ENCODE measurements at places on chromosomes 6 and 20. TPM values are rescaled to one million over a fixed set of nuclear protein-coding genes. Genes with fewer than 3 reads are reported as not detected.

Gene MUCL3
- not detected for total RNA-seq

Gene SAPCD1
- total RNA-seq, result 10.5 TPM

Gene PRL
- total RNA-seq, result not detected

Gene JAG1
- 0.41 TPM for total RNA-seq

Gene RNF146
- 10.8 TPM for total RNA-seq

Gene OR11A1
- total RNA-seq, result not detected

DNA sequence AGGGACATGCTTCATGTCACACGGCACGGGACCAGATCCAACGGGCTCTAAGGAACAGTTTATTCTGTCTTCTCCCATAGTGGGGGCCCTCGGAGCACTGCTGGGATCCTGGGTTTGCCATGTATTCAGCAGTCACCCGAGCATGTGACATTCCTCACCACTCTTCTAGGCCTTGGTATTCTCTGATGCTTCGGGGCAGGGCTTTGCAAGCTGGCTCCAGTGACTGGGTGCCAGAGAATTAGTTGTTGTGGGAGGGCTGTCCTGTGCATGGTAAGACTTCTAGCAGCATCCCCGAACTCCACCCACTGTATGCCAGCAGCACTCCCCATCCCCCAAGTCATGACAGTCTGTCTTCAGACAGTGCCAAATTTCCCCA lies 5.4 kb downstream of the CCN5 start:
- H3K27ac ChIP-seq, result no peak overlapping the region
- H3K4me1 ChIP-seq, result no peaks in the 10 kb centered on the region

- peaks cover 2% of the 10 kb centered on the region for H3K27me3 ChIP-seq
- no peaks in the 10 kb centered on the region for H3K36me3 ChIP-seq
Measured at GRCh38 chr6:77474286-77474956, 11.1 kb upstream of the HTR1B start.

GRCh38 chr6:161134550-161135298 lies 139.1 kb downstream of the AGPAT4 start:
- H3K4me3 ChIP-seq, result no peak overlapping the region
- no peaks in the 10 kb centered on the region for H3K27me3 ChIP-seq
- H3K36me3 ChIP-seq, result peaks cover 5% of the 10 kb centered on the region
- H3K4me1 ChIP-seq, result no peaks in the 10 kb centered on the region
- DNase-seq, result no peak

GRCh38 chr6:5840734-5841390 lies 165.9 kb downstream of the NRN1 start:
- no peak for DNase-seq
- no peaks in the 10 kb centered on the region for H3K4me1 ChIP-seq
- H3K36me3 ChIP-seq, result no peaks in the 10 kb centered on the region
- no peaks in the 10 kb centered on the region for H3K27me3 ChIP-seq
- H3K27ac ChIP-seq, result no peak overlapping the region
- H3K4me3 ChIP-seq, result no peak overlapping the region

GRCh38 chr20:20173254-20173653 lies 120.9 kb downstream of the CFAP61 start:
- H3K36me3 ChIP-seq, result no peaks in the 10 kb centered on the region
- H3K4me3 ChIP-seq, result no peak overlapping the region
- H3K27me3 ChIP-seq, result peaks cover 4% of the 10 kb centered on the region
- DNase-seq, result no peak
- no peaks in the 10 kb centered on the region for H3K4me1 ChIP-seq
- H3K27ac ChIP-seq, result no peak overlapping the region

GRCh38 chr20:21623074-21623780 lies 82.2 kb upstream of the PAX1 start:
- no peak overlapping the region for H3K4me3 ChIP-seq
- no peak overlapping the region for H3K27ac ChIP-seq

GRCh38 chr6:8041913-8042583 lies 22.1 kb downstream of the BLOC1S5 start:
- H3K27me3 ChIP-seq, result no peaks in the 10 kb centered on the region
- DNase-seq, result no peak
- peaks cover 11% of the 10 kb centered on the region for H3K4me1 ChIP-seq
- H3K4me3 ChIP-seq, result no peak overlapping the region
- H3K27ac ChIP-seq, result no peak overlapping the region
- peaks cover 48% of the 10 kb centered on the region for H3K36me3 ChIP-seq

- H3K36me3 ChIP-seq, result no peaks in the 10 kb centered on the region
- H3K4me1 ChIP-seq, result no peaks in the 10 kb centered on the region
- H3K4me3 ChIP-seq, result no peak overlapping the region
- DNase-seq, result no peak
- H3K27me3 ChIP-seq, result no peaks in the 10 kb centered on the region
- H3K27ac ChIP-seq, result no peak overlapping the region
Measured at GRCh38 chr6:74137911-74138310, 441.9 kb downstream of the CD109 start.

- DNase-seq, result no peak
- H3K4me1 ChIP-seq, result no peaks in the 10 kb centered on the region
- no peak overlapping the region for H3K27ac ChIP-seq
Measured at GRCh38 chr20:53957451-53958172, 112.8 kb downstream of the BCAS1 start.

GRCh38 chr6:149182262-149182661 lies 135.2 kb upstream of the TAB2 start:
- H3K4me1 ChIP-seq, result no peaks in the 10 kb centered on the region
- no peak for DNase-seq
- H3K4me3 ChIP-seq, result no peak overlapping the region
- H3K36me3 ChIP-seq, result no peaks in the 10 kb centered on the region

DNA sequence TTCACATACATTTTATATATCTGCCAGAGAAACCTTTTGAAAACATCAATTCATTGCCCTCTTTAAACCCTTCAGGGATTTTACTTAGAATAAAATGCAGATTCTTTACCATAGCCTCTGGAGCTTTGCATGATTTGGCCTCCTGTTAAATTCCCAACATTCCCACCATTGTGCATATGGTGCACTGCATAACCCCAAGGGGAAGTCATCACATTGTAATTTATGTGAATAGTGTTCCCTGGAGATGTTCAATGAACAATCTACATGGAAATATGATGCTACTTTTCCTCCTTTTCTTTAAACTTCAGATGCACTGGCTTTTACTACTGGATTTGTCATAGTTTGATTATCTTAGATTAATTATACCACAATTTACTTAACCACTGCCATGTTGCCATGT lies 94.7 kb downstream of the PHF3 start:
- H3K4me3 ChIP-seq, result no peak overlapping the region
- no peak overlapping the region for H3K27ac ChIP-seq
- H3K27me3 ChIP-seq, result no peaks in the 10 kb centered on the region
- H3K36me3 ChIP-seq, result no peaks in the 10 kb centered on the region
- H3K4me1 ChIP-seq, result no peaks in the 10 kb centered on the region

GRCh38 chr6:22363166-22363713 lies 66.4 kb upstream of the PRL start:
- no peak overlapping the region for H3K4me3 ChIP-seq
- H3K27ac ChIP-seq, result no peak overlapping the region
- no peaks in the 10 kb centered on the region for H3K36me3 ChIP-seq
- DNase-seq, result no peak

GRCh38 chr6:116364321-116364720 lies 6.4 kb upstream of the DSE start:
- DNase-seq, result no peak
- no peaks in the 10 kb centered on the region for H3K36me3 ChIP-seq
- H3K27ac ChIP-seq, result no peak overlapping the region
- H3K4me3 ChIP-seq, result no peak overlapping the region

DNA sequence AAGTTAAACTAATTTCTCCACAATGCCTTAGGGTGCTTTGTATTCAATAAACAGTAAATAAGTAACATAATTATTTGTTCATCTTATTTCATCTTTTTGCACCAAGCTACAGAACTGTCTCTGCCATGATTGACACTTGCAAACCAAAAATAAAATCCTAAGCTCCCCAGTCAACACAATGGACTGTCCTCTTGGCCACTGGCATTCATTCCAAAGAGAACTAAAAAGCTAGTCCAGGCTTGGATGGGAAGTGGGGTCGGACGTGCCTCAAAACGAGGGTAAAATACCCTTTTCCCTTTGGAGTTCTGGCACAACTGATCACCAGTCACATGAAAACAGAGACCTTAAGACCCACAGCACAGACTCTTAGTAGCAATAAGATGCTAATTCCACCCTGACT lies 66.4 kb upstream of the THBS2 start:
- DNase-seq, result no peak
- H3K4me1 ChIP-seq, result no peaks in the 10 kb centered on the region
- no peak overlapping the region for H3K4me3 ChIP-seq
- H3K36me3 ChIP-seq, result no peaks in the 10 kb centered on the region

DNA sequence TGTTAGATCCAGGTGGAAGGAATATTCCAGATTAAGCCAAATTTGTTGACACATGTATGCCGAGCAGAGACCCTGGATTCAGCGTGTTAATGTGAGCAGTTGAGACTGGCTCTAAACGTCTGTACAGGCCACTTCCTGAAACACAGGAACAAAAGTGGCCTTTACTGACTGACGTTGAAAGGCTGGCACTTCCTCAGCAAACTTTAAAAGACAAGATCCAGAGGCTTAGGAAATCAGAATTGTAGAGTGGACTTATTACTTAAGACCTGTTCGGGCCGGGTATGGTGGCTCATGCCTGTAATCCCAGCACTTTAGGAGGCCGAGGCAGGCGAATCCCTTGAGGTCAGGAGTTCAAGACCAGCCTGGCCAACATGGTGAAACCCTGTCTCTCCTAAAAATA lies 125.7 kb upstream of the ARID1B start:
- DNase-seq, result no peak
- peaks cover 7% of the 10 kb centered on the region for H3K27me3 ChIP-seq
- no peaks in the 10 kb centered on the region for H3K36me3 ChIP-seq
- H3K4me1 ChIP-seq, result peaks cover 16% of the 10 kb centered on the region
- no peak overlapping the region for H3K27ac ChIP-seq

DNA sequence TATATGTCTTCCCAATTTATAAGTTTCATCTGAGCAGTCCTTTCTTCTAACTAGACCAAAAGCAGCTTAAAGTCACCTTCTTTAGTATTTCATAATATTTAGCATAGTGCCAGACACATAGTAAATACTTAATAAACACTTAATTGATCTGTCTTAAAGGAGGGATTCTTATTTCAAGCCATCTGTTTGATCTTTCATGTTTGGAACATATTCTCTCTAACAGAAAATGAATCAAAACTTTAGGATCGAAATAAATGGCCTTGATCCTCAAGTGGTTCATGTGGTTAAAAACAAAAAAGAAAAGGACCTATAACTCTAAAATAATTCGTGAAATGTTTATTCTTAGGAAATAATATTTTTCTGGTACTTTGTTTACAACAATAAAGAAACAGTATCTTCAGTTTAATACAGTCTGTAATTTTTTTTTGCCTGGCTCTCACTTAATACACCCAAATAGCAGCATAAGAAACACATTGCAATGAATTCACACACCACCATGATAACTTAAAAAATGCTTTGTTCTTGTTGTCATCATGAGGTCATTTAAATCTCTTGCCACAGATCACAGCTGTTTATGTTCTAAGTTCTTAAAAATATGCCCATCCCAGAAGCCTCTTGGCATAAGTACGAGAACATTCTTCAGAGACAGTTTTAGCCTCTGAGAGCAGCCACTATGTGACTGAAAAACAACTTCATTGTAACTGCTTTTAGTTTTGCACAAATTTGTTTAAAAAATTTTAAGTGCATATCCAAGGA lies 48.1 kb downstream of the ESF1 start:
- H3K36me3 ChIP-seq, result peaks cover 59% of the 10 kb centered on the region
- no peak overlapping the region for H3K4me3 ChIP-seq
- H3K27me3 ChIP-seq, result no peaks in the 10 kb centered on the region

DNA sequence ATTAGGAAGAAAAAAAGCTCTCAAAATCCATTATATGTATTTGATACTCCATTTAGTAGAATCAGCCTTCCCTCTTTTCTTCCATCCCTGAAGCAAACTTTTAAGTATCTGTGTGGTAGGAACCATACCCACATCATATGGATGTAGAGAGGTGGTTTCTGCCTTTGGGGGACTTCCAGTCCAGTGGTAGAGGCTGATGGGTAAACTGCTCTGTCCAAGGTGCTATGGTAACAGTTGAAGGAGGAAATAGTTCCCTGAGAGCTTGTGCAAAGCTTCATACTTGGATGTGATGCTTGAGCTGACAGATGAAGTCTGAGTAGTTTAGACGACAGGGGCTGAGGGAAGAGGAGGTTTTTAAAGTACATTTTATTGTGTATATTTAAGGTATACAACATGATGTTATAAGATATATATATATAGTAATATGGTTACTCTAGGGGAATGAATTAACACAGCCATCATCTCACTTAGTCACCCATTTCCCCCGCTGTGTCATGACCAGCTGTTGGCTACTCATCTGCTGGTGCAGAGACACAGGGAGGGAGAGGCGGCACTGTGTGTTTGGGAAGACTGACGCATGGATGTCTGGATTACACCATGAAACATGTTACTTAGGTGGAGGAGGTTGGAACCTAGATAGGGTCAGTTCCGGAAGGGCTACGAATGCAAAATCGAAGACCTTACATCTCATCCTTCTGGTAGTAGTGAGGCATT lies 185.2 kb downstream of the FARS2 start:
- peaks cover 1% of the 10 kb centered on the region for H3K4me1 ChIP-seq
- no peak overlapping the region for H3K4me3 ChIP-seq
- peaks cover 5% of the 10 kb centered on the region for H3K36me3 ChIP-seq
- no peak overlapping the region for H3K27ac ChIP-seq
- no peaks in the 10 kb centered on the region for H3K27me3 ChIP-seq

GRCh38 chr6:71929047-71929446 lies 42.7 kb downstream of the RIMS1 start:
- H3K27me3 ChIP-seq, result no peaks in the 10 kb centered on the region
- no peak overlapping the region for H3K27ac ChIP-seq
- H3K36me3 ChIP-seq, result no peaks in the 10 kb centered on the region

DNA sequence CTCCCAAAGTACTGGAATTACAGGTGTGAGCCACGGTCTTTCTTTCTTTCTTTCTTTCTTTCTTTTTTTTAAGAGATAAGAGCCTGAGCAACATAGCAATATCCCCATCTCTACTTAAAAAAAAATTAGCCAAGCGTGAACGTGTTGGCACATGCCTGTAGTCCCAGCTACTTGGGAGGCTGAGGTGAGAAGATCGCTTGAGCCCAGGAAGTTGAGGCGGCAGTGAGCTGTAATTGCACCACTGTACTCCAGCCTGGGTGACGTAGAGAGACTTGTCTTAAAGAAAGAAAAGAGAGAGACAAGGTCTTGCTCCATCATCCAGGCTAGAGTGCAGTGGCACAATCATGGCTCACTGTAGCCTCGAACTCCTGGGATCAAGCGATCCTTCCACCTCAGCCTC lies 162.0 kb upstream of the MLN start:
- no peak for DNase-seq
- no peak overlapping the region for H3K4me3 ChIP-seq
- H3K36me3 ChIP-seq, result no peaks in the 10 kb centered on the region
- no peak overlapping the region for H3K27ac ChIP-seq

DNA sequence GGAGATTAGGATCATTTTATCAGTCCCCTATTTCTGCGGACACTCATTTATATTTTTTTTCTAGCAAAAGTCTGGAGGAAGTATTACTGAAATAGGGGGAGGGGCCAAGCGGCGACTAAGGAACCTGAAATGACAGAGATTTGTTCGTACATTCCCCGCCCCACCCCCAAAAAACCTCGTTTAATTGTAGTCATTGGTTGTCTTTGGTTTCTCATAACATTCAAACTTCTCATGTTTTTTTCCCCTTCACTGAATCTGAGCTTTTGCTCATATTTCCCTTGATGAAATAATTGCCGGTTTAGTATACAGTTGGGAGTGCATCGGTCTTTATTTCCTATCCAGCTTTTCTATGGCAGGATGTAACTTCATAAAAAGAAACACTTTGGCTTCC lies 768 bp upstream of the FYN start:
- peaks cover 21% of the 10 kb centered on the region for H3K36me3 ChIP-seq
- DNase-seq, result peak; percentile 91
- peaks cover 27% of the 10 kb centered on the region for H3K4me1 ChIP-seq
- H3K4me3 ChIP-seq, result peak overlapping the region; percentile 96
- no peaks in the 10 kb centered on the region for H3K27me3 ChIP-seq
- H3K27ac ChIP-seq, result peak overlapping the region; percentile 88
